Upper lobe of right lung (tissue), 1 donor: ENCODE measurements at places on chromosomes 7 and 10. TPM values are rescaled to one million over a fixed set of nuclear protein-coding genes. Genes with fewer than 3 reads are reported as not detected.

DNA sequence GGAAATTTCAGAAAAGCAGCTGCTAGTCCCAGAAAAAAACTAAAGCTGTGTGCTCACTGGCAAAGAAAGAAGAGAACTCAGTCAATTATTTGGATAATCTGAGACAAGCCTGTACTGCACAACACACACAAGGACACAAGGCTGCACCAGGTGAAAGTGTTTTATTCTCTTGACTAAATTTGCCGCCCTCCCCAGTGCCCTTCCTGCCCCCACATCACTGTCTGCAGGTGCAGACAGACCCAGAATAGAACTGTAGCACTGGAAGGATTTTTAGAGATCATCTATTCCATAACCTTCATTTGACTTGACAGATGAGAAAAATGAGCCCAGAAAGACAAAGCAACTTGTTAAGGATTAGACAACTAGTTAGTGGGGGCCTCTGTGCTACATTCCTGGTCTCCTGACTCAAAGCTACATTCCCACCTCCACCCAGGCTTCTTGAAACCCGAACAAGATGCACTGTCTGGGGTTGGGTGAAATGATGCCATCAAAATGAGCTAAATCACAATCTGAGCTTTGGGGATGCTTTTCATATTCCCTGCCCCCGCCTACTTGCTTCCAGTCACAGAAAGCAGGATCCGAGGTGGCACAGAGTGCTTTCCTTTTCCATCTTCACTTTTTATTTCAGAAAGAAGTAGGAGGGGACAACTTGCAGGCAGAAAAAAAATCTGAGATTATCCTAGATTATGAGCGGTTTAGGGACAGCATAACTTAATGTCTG is 5.2 kb upstream of the VAX1 start:
- no peak overlapping the region for H3K27ac ChIP-seq
- H3K4me3 ChIP-seq: no peak overlapping the region
- H3K4me1 ChIP-seq: no peaks in the 10 kb centered on the region
- H3K27me3 ChIP-seq: peaks cover 62% of the 10 kb centered on the region
- no peaks in the 10 kb centered on the region for H3K36me3 ChIP-seq

The ENTPD1 gene
- 64.6 TPM for total RNA-seq

DNA sequence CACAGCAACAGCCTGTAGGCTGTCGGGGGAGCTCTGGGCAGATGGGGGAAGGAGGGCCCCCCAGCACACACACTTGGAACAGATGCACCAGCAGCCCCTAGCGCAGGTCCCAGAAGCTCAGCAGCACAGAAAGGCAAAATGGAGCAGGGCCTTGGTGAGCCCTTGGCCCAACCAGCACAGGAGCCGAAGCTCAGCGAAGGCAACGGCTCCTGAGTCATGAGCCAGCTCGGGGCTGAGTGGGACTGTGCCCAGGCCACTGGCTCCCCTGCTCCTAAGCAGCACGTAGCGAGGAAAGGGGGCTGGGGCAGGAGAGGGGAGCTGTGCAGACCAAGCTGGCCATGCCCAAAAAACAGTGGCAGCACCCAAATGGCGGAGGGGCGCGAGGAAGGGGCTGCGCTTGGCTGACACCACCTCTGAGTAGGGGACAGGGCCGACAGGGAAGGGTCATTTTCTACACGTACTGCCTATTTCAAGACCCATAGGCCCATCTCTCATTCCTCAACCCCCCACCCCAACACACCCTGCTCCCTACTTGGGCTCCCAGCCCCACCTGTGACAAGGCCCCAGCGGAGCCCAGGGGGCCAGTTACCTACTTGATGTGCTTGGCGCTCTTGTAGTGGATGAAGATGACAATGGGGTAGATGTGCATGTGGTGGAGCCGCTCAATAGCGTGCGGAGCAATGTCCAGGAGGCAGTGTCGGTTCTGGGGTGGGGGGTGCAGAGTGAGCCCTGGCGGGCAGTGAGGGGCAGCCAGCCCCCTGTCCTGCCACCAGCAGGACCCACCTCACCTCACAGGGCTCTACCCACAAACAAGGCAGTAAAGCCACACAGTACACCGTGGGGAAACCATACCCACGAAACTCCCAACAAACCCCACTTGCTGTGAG is 132.1 kb downstream of the DLG5 start:
- H3K27me3 ChIP-seq: no peaks in the 10 kb centered on the region
- DNase-seq: no peak
- no peak overlapping the region for H3K4me3 ChIP-seq
- H3K4me1 ChIP-seq: no peaks in the 10 kb centered on the region
- H3K27ac ChIP-seq: no peak overlapping the region

- DNase-seq: no peak
- H3K27ac ChIP-seq: no peak overlapping the region
- no peak overlapping the region for H3K4me3 ChIP-seq
- H3K36me3 ChIP-seq: no peaks in the 10 kb centered on the region
These were observed 140.9 kb downstream of the BTAF1 start for GRCh38 chr10:92064506-92064905.

The PLEKHS1 gene
- not detected for total RNA-seq
